Fibroblast of pulmonary artery (primary cell): ENCODE measurements at places on chromosomes 13 and 19.

GRCh38 chr19:35623327-35624010, 5.4 kb upstream of the RBM42 start:
- DNase-seq, result no peak

DNA sequence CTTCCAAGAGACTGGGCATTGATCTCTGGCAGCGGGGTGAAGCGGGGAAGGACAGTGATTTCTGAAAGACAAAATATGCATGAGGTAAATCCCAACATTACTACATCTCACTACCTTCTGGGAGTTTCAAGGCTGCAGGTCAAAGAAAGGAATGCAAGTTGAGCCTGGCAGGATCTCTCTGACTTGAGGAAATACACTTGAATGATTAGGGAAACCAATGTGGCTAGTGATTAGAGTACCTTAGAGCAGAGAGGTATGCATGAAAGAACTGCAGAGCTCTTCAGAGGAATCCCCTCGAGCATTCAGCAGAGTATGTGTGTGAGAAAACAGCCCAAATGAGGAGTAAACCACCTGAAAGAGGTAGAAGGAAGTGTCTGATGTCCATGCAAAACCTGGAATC, 2874.1 kb upstream of the PCDH20 start:
- no peak for DNase-seq

DNA sequence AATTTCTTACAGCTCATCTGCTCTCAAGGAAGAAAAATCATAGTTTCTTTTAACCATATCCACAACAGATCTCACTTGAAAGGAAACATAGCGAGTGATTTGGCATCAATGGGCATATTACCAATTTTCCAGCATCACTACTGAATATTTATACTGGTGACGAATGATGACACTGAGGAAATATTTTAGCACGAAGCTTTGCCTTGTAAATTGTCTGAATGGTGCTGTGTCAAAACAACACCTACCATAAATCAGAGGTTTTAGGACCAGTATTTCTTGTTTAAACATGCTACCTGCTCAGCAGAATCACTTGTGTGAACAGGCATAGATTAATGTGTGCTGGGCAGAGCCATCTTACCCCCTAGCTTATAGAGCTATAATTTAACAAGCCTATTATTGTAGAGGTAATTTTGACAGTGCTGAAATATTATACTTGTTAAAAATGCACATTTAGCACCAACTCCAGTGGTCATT, 146.8 kb downstream of the ABCC4 start:
- peak; percentile 49 for DNase-seq

DNA sequence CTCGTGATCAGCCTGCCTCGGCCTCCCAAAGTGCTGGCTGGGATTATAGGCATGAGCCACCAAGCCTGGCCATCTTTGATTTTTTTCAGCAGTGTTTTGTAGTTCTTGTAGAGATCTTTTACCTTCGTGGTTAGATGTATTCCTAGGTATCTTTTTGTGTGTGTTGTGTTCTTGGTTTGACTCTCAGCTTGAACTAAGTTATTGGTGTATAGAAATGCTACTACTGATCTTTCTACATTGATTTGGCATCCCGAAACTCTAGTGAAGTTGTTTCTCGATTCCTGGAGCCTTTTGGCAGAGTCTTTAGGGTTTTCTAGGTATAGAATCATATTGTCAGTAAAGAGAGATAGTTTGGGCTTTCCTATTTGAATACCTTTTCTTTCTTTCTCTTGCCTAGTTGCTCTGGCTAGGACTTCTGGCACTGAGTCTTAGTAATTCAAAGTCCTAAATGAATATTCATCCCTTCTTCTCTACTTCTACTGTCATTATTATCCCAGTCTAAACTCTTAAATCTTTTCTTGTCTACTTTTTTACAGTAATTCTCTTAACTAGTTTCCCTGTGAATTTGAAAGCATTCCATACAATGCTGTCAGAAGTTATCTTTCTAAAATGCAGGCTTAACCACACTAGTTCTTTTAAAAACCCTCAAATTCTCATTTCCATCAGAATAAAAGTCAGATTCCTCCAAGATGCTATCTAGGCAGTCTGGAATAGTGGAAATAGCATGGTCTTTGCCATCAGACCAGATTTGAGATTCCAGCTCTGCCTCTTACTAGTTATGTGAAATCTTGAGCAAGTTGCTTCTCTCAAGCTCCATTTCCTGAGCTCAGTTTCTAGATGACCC, 7.0 kb downstream of the GPR18 start:
- no peak for DNase-seq

DNA sequence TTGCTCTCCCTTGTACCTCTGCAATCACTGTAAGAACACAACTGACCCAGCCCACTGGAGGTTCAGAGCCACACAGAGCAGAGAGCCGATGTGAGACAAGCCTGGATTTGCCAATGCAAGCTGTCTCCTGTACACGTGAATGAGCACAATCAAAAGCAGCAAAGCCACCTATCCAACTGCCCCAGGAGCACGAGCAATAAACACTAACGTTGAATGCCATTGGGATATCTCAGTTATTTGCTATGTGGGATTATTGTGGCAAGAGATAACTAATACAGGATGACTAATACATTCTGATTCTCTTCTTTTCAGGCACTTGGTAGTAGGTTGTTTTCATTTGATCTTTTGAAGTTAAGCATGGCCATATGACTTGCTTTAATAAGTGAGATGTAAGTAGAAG, 85.2 kb upstream of the FAM216B start:
- DNase-seq, result peak; percentile 63
